Fibroblast of upper back skin (primary cell): ENCODE measurements at places on chromosomes 3 and 15.

- no peak for DNase-seq
Observed at GRCh38 chr3:140188285-140188684, 253.3 kb downstream of the CLSTN2 start.

- DNase-seq: no peak
Observed at GRCh38 chr3:55531321-55531720, 44.2 kb upstream of the WNT5A start.

- peak; percentile 14 for DNase-seq
Observed at GRCh38 chr3:169387751-169388696, 275.5 kb downstream of the MECOM start.

DNA sequence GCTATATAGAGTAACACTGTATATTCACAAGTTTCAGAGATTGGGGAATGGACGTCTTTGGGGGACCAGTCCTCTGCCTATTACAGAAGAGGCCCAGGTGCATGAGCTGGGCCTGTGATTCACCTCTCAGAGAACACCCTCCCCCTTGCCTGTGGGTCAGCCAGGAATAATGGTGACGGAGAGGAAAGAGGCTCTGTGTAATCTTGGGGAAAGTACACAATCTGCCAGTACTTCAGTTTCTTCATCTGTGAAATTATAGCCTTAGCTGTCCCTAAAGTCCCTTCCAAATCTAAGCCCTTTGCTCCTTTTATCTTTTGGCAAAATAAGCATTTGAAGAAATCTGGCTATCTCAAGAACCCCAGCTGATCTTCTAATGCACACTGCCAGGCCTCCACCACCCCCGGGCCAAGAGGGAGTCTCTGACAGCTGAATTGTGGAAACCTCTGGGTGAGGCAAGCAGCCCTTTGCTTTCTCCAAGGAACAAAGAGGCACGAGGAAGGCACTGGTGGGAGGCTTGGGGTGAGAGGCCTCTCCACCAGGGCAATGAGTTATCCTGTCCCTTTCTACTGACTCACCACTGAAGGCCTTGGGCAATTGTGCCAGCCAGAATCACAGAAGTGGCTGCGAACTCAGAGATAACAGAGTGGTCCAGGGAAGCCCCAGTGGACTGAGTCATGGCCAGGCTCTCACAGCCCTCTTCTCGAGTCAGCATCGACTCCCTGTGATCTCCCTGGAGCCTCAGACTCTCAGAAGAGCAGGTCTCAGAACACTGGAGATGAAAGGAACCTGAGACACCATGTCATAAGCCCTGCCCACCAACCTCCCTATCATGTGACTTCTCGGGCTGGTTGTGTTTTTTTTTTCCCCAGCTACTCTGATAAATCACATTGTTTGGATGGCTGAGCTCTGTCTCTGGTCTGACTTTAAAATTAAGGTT lies 31.8 kb downstream of the CCNL1 start:
- DNase-seq: peak; percentile 61

GRCh38 chr3:185680231-185680630 lies 94.1 kb downstream of the SENP2 start:
- peak; percentile 78 for DNase-seq

DNA sequence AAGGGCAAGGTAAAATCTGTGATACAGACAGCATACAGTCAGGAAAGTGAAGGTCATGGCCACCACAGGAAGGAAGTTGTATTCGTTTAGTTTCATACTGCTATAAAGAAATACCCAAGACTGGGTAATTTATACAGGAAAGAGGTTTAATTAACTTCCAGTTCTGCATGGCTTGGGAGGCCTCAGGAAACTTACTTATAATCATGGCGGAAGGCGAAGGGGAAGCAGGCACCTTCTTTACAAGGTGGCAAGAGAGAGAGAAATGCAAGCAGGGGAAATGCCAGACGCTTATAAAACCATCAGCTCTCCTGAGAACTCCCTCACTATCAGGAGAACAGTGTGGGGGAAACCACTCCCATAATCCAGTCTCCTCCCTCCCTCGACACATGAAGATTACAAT lies 353.7 kb upstream of the SEMA6D start:
- DNase-seq: no peak

DNA sequence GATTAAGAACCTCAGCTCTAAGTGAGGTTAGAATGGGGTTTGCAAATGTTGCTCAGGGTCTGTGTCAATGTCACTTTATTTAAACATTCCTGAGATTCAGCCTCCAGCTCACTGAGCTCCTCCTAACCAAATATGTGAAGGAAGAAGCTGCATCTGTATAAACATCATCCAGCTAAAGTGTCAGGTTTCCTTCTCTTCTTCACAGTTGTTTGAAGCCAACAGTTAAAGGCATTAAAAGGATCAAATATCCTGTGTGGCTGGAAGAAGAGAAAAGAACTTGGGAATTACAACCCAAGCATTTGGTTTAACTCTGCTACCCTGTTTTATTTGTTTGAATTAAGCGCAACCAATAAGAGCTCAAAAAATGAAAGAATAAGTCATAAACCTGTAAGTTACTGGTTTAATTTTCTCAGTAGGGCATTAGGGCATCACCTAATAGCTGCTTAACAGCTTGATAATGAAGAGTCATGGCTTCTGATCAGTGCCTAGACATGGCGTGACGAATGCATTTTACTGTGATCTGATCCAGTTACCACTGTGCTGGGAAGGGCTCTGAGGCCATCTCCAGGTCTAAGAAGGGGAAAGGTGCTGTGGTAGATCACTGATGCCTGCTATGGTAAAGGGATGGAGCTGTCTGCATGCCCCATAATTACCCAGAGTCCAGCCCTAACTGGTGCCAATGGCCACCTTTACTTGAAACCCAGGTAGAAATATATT lies 165.7 kb upstream of the TSC22D2 start:
- DNase-seq: peak; percentile 78

- DNase-seq: peak; percentile 99
Observed at GRCh38 chr3:171874251-171874681, 31.1 kb downstream of the TMEM212 start.

DNA sequence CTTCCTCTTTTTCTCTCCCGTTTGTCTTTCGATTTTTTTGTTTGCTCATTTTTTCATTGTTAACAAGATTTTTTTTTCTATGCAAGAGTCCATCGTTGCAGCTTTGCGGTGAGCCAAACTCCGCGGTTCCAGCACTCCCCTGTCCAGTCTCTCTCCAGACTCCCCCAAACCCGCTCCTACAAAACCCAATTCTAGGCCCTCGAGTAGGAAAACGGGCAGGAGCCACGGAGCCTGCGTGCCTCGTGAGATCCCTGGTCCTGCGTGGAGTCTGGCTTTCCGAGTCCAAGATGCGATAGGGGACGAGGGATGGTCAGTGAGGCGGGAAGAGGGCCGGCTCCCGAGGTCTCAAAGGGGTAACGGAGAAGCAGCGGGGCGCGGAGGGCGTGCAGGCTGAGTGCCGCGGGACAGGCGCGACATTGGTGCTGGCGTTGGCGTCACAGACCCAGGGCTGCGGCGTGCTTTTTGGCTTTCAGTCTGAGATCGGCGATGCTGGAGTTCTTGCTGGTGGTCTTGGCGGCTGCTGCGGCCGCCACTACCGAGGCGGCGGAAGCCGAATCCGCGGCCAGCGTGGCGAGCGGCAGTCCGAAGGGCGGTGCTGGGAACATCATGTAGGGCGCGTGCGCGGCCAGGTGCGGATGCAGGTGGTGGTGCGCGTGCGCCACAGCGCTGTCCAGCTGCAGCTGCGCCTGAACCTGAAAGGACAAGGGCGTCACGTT lies 8.5 kb downstream of the SHOX2 start:
- DNase-seq: no peak

DNA sequence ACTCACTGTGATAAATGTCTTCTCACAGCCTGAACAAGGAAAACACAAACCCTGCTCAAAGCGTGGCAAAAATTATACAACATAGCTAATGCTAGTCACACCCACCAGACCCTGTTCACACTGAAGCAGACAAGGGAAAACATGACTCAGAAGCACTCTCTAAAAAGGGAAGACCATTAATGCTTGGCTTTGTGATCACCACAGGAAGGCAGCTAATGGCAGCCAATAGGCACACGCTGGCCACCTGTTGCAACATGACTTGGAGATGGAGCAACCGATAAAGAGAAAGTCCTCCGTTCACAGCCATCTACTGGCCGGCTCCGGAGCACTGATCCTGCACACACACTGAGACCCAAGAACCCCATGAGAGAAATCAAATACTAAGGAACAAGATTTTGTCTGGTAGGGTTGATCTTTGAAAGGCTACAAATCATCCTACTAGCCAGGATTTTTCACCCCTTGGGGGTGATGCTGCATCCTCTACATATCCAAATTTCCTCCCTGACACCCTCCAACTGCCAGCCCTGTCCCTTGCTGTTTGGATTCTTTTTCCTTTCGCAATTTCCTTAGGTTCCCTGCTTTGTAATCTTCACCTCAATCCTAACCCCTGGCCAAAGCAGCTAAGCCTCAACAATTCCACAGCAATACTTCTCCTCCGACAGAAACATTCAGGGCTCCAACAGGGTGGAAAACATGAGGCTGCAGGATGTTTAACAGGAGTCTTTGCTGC lies 3.2 kb downstream of the ZXDC start:
- DNase-seq: peak; percentile 77

DNA sequence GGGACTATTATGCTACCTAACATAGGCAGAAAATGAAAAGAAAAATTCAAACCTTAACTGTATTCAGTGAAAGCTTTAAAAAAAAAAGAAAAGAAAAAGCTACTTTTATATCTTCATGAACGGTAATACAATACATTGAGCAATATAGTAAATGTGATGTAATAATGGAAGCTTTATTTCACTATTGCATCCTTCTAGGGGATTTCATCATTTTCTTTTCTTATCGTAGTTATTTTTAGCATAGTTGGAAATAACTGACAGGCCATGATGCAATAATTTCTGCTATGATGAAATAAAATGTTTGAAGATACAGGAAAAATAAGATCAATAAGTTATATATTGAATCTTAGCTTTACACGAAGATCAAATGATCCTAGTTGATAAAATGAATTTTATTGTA lies 40.3 kb upstream of the ZCWPW2 start:
- peak; percentile 3 for DNase-seq

DNA sequence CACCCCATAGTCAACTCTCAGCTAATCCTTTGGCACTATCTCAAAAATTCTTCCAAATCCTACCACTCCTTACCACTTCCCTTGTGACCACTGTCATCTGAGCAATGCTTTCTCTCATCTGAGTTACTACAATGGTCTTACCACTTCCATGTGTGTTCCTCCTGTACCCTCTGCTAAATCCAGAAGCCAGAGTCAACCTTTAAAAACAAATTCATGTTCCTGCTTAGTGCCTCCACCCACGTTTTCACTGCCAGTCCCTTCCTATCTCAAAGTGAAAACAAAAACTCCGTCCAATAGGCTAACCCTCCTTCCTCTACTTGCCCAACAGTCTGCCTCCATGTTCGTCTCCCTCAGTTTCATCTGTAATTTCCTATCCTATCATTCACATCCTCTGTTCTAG lies 109.0 kb downstream of the ADAMTS9 start:
- no peak for DNase-seq

DNA sequence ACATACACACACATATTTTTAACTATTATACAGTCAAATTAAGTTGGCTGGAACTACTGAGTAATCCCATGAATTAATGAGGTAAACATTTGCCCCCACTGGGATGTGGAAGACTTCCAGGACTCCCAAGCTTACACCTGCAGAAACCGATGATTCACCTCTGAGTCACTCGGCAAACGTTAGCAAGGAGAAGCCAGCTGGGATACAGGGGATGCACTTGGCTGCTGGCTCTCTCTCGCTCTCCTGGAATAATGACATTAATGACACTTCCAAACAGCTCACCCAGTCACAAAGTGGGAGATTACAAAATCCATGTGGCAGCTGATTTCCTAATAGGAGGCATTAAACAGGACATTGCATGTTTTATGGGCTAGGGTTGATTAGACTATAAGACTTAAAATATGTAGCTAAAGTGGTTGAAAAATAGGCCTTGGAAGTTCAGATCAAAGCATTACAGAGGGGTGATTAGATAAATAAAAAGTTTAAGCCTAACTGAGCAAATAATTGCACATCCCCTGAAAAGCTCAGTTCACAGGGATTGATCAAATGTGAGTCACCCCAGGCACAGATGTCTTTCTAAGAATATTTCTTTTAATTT lies 500.9 kb downstream of the SOX2 start:
- peak; percentile 86 for DNase-seq

GRCh38 chr3:33717616-33717865 lies 513 bp downstream of the CLASP2 start:
- peak; percentile 43 for DNase-seq

DNA sequence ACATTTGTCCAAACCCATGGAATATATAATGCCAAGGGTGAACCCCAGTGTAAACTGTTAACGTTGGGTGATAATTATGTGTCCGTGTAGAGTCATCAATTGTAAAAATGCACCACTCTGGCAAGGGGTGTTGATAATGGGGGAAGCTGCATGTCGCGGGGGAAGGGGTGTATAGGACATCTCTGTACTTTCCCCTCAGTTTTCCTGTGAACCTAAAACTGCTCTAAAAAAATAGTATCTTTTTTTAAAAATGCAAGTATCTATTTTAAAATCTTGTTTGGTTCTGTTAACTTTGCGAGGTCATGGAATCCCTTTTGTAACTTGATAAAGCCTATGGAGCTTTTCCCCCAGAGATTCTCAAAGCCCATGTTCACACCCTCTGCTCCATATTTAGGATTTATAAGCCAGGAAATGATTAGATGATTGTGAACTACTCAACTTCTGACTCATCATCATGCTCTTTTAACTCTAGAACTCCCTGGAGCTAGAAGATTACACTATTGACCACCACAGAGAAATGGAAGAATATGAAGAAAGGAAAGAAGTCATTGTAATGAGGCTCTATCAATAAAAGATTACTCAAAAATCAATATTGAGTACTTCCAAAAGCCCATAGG lies 56.1 kb upstream of the C3orf49 start:
- DNase-seq: peak; percentile 81

- no peak for DNase-seq
Observed at GRCh38 chr3:130700541-130700940, 46.1 kb downstream of the PIK3R4 start.

GRCh38 chr3:121757087-121757811 lies 7.7 kb upstream of the GOLGB1 start:
- no peak for DNase-seq

- DNase-seq: peak; percentile 57
Observed at GRCh38 chr3:25665315-25666280, 891 bp upstream of the TOP2B start.

DNA sequence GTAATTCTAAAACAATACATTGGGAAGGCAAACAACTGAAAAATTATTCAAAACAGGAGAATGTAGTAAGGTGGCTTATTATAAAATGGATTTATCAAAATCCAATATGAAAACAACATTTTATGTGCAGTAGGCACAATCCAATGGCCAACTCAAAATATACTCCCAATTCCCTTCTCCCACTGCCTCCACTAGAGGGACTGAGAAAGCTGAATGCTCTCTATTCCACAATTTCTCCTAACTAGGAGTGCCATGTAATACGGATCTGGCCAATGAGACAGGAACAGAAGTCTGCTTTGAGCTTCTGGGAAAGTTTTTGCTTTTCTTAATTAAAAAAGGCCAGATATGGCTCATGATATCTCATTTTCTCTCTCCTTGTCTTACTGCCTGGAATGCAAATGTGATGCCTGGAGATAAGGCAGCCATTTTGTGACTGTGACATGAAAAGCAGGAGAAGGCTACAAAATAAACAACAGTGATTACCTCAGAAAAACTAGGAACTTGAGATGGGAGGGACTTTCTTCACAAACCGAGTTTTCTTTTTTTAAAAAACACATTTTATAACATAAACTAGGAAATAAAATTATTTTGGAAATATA lies 18.8 kb upstream of the VGLL4 start:
- peak; percentile 47 for DNase-seq

- DNase-seq: peak; percentile 80
Observed at GRCh38 chr3:143897576-143898295, 49.5 kb upstream of the SLC9A9 start.

- peak; percentile 18 for DNase-seq
Observed at GRCh38 chr3:126083511-126083912, 412 bp downstream of the SLC41A3 start.

GRCh38 chr15:56411122-56411749 lies 46.0 kb downstream of the TEX9 start:
- no peak for DNase-seq
